ENCODE measurements at places on chromosomes 5 and 9.

DNA sequence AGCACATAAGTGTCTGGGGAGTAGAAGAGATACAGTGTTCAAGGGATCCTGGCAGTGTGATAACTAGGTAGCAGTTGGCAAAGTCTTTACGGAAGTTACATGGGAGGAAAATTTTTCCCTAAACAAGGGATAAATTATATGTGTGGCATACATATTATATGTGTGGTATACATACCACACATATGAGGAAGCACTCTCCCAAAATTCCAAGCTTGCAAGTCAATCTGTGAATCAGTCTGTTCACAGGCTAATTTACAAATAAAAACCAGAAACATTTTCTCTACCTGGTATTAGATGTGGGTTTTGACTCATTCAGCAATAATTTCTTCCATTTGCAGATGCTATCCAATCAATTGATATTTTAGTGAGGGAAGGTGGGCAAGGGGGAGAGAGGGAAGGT, 110.0 kb downstream of the ISOC1 start:
- no peak for DNase-seq

- DNase-seq = no peak
These were observed 118.2 kb downstream of the SNCAIP start for GRCh38 chr5:122430319-122430586.

GRCh38 chr9:8857926-8858595, 1058.5 kb upstream of the DMAC1 start:
- DNase-seq = no peak

DNA sequence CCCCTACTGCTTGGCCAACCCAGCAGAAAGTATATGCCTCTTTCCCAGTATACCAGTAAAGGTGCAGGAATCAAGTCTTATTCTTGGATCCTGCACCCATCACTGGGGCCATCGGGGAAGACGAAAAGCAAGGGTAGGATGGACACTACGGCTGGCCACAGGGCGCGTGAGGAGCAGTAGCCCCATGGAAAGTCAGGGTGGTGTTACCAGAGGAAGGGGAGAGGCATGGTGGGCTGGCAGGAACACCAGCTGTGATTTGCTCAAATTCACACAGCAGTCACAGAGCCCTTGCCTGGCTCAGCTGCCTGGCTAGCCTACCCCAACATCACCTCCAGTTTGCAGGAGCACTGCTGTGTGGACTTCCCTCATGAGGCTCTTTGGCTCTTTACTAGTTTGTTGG, 34.5 kb upstream of the SAP30L start:
- no peak for DNase-seq

- DNase-seq = no peak
These were observed 125.1 kb downstream of the TEX10 start for GRCh38 chr9:100227636-100228035.

DNA sequence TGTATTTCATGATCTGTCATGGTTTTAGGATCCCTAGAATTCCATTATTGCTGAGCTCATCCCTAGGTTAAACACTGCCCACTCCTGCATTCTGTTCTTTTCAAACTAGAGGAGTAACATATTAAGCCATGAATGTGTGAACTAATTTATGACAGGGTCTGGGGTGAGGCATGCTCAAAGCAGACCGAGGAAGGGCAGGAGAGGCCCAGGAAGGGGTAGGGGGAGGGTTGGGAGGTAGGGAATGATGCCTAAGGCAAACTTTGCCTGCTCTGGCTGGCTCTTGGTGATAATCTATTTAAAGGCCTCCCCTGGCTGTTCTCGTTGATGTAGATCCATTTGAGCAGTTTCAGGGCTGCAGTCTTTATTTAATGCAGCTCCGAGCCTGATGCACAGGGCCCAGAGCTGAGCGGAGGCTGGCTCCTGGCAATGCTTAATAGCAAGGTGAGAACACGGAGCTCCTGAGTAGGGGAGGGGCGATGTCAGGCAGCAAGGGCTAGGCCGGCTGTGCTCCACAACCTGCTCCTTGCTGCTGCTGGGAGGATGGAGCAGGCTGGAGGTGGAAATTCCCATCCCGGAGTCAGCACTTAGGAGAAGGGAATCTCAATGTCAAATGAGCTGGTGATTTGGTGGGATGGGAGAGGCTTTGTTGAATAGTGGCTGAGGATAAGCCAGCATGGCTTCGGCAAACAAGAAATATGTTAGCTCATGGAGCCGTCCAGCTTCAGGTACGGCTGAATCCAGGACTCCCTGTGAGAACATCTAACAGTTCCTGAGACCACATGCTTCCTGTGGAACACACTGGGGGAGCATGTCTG, 73.2 kb upstream of the UNC5A start:
- DNase-seq = no peak

DNA sequence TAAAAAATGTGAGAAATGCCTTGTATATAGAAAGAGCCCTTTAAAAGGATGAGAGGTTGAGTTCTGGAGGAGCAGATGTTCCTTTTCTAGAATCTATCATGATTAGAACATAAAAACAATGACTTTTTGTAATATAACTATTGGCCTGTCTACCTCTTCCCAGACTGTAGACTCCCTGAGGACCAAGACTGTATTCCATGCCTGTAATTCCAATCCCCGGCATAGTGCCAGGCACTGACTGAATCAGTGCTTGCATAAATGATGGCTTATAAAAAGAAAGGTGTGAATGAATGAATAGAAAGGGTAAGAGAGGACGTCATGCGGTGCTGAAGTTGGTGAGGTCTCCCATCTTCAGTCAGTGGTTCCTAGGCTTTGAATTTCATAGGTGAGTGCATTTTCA, 92.6 kb upstream of the GDNF start:
- DNase-seq = no peak

GRCh38 chr9:31445357-31445756, 939.1 kb upstream of the ACO1 start:
- no peak for DNase-seq

DNA sequence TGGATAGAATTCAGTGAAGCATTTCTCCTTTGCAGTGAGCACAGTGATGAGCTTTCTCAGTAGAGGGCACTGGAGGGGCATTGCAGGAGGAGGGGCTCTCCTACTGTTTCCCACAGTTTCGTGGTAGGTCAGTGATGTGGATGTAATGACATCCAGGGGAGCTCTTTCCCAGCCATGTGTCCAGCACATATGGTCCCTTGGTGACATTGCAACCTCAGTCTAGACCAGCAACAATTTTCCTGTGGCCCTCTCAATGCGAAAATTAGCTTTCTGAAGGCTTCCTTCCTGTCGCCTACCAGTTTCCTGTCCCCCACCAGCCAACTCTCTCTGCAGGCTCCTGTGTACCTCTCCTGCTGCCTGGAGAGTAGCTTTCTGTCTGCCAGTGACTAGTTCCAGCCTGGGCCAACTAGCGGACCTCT, 6.9 kb upstream of the PDCL start:
- DNase-seq = no peak

Data from stimulated activated CD4-positive, alpha-beta T cell treated with anti-CD3 and anti-CD28 coated beads, TNF-alpha, amount 100 ng/mL, for 1 hour (primary cell).